ENCODE measurements at places on chromosomes 3 and 15.

- no peak for DNase-seq
Measured at GRCh38 chr15:67911727-67912126, 71.9 kb upstream of the RNU6-1 start.

- DNase-seq = no peak
Measured at GRCh38 chr15:40151991-40152390, 8.9 kb upstream of the BUB1B start.

- DNase-seq = no peak
Measured at GRCh38 chr3:135106445-135106844, 311.4 kb downstream of the EPHB1 start.

- DNase-seq = no peak
Measured at GRCh38 chr15:52486003-52486996, 42.4 kb downstream of the MYO5A start.

GRCh38 chr3:167835953-167836352 lies 100.4 kb downstream of the SERPINI1 start:
- DNase-seq = no peak

DNA sequence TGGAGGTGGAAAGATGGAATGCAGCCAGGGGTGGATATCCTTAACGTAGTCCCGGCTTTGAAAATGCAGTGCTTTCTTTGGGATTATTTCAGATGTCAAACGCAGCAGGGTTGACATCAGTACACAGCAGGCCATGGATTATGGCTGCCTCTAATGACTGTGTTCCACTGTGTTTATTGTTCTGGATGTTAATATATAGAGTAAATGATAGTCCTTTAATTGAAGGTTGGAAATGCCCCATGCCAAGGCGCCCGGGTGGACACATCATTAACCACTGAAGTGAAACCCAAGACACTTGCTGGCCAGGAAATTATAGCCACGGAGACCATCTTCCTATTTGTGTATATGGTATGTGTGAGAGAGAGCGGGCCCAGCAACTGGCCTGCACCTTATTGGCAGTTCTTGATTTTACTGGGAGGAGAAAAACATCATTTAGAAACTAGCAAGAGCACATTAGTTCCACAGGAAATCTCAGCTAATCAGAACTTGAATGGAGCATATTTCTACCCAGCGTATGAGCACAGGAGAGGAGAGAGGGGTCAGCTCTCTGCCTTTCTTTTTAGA lies 254.9 kb upstream of the RASGRP1 start:
- DNase-seq = no peak
